SK-MEL-5 (cell line): ENCODE measurements at places on chromosomes 1 and 21. TPM values are rescaled to one million over a fixed set of nuclear protein-coding genes. Genes with fewer than 3 reads are reported as not detected.
A peak's percentile ranks its signal among the peaks of the same experiment; 100 is the strongest.

ZNF593OS gene
- not detected in 2 replicates for total RNA-seq

SPATA45 gene
- 0.40 TPM in 1 of 2 replicates, not detected in the other for total RNA-seq

DNA sequence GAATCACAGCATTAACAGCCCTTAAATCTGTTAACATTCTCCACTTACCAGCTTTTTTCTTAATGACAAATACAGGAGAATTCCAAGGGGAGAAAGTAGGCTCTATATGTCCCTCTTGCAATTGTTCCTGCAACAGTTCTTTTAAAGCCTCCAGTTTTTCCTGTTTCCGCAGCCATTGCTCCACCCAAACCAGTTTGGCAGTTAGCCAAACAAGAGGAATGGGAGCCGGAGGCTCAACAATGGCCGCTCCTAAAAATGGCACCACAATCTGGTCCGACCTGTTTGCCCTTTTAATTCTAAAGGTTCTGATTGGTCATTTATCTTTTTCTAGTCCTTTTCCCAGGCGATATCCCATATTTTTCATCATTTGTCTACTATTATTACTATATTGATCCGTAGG lies 14.0 kb upstream of the L1TD1 start:
- peak; percentile 7 for DNase-seq

GRCh38 chr21:34351786-34352241 lies 12.0 kb upstream of the KCNE2 start:
- DNase-seq, result peak; percentile 30

- DNase-seq, result no peak
Observed at GRCh38 chr1:145785547-145785946, 38.3 kb downstream of the RNF115 start.

DNA sequence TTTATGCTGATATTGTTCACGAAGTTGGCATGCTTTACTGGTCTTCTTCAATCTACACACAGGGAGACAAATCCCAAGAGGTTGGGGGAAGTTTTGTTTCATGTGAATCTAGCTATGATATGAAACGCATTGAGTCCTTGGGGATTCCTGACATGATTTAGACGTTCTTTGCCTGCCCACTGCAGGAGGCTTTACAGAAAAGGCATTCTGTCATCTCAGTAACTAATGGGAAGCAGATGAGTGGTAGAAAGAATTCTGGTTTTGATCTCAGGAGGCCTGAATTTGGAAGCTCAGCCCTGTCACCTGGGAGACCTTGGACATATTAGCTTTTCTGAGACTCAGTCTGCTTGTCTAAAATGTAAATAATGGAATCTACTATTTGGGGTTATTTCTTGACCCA lies 383.0 kb upstream of the NFIA start:
- DNase-seq, result no peak

- no peak for DNase-seq
Observed at GRCh38 chr1:110434946-110435345, 16.0 kb upstream of the PROK1 start.

DNA sequence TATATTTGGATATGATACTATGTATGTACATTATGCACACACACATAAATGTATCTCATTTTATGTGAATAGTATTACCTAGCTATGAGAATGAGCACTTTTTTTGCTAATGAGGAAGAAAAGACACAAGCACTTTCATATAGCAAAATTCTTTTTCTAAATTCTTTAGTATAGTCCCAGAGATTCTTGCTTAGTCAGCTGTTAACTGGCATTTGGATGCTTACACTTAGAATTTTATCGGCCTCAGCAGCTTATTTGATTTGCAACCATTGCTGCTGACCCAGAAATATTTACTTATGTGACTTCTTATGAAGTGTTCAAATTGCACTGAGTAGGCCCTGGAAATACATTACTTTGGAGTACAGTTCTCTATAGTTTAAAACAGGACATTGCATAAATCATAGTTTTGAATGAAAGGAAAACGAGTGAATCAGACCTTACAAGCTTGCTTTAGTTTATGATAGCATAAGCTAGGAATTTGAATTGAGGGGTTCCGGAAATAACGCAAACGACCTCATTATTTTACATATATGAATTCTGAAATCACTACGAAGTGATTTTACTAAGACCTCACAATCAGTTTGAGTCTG lies 653.9 kb upstream of the NEGR1 start:
- DNase-seq, result no peak

GRCh38 chr1:186454981-186455380 lies 5.9 kb downstream of the PDC start:
- no peak for DNase-seq

GRCh38 chr1:50704126-50704525 lies 255.9 kb downstream of the FAF1 start:
- peak; percentile 63 for DNase-seq

DNA sequence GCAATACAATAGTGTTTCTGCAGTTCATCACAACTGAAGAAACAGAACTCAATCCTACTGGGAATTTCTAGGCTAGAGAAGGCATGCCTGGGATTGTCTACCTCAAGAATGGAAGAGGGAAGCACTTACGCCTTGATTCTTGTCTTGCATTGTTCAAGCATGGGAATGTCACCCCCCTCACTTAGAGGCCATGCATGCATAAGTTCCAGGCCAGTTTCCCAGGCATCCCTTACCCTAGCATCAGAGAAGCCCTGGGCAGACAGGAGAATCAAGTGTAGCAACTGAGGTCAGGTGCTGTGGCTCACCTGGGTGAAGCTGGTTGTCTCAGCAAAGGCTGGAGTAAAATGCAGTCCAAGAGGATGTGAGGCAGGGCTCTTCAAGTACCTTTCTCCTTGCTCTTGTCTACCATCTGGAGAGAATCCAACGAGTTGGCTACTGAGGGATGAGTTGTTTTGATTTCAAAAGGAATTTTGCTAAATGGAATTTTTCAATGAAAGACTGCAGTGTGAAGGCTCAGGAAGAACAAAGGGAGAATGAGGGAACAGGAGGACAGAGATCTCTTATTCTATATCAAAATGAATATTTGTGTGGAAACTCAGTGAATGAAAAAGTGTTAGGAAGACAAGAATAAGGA lies 174.3 kb downstream of the NEK7 start:
- DNase-seq, result peak; percentile 76

GRCh38 chr1:101308935-101309333 lies 72.1 kb downstream of the S1PR1 start:
- no peak for DNase-seq
